ENCODE measurements at places on chromosomes 7 and 10. TPM values are rescaled to one million over a fixed set of nuclear protein-coding genes. Genes with fewer than 3 reads are reported as not detected.

DNA sequence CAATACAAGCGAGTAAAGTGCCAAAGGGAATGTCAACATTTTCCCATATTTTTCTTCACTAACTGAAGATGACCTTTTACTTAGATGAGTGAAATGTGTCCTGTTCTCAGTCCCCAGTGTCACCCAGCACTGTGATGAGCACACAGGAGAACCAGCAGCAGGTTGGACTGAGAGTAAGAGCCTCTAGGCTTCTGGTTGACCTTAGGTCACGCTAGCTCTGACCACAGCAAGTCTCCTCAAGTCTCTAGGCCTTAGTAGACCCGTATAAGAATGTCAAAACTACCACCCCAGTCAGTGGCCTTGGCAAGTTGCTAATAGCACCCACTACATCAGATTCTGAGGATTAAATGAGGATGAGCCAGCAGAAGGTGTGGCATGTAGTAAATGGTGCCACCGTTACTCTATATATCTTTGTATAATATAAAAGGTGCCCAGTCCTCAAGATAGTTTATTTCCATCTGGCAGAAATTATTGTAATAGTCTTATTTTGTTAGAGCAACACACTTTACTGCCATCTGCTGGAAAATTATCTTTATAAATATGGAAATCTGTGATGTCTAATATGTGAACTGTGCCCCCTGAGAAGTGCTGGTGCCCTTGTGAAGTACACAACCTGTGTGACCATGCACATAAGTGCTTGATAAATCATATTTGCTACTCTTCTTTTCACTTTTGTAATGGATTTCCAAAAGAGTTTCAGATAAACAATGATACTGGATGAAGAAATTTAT lies 75.7 kb downstream of the SPAG6 start:
- no peak for DNase-seq

- DNase-seq = no peak
Observed at GRCh38 chr7:81709836-81710235, 60.0 kb downstream of the HGF start.

DNA sequence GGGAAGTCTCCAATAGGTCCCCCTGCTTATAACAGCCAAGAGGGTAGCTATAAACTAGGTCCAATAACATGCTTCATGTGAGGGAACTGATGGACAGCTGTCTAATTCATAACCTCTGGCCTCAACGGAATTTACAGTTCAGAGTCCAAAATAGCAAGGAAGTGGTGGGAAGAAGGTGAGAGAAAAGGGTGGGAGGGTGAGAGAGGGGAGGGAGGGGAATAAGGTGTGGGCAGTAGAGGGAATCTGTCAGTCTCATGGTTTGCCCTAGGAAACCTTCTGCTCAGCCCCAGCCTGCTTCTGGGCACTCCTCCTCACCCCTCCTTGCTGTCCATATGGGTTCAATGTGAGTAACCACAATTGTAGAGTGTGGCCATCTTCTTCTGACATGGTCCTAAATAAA lies 133.4 kb upstream of the ADO start:
- DNase-seq = no peak

DNA sequence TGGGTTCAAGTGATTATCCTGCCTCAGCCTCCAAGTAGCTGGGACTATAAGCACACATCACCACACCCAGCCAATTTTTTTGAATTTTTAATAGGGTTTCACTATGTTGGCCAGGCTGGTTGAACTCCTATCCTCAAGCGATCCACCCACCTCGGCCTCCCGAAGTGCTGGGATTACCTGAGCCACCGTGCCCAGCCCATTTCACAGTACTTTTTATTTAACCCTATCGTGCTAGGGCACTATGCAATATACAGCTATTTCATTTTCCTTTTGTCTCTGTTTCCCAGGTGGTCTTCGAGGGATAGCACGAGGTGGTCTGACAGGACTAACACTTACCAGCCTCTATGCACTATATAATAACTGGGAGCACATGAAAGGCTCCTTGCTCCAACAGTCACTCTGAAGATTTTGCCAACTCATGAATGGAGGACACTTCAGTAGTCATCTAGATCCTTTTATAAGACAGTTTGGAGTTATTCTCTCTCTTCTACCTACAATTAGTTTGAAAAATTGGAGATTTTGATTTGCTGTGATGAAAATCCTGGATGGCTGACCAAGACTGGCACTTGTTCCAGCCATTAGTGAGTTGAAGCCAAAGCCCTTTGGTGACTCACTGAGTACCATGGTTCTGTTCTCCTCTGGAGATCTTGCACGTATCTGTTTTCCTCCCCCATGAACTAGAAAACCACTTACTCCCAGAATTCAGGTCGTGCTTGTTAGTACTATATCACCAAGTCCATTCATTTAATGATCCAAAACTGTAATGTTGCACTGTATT lies 27.3 kb downstream of the NCOA4 start:
- DNase-seq = no peak

DNA sequence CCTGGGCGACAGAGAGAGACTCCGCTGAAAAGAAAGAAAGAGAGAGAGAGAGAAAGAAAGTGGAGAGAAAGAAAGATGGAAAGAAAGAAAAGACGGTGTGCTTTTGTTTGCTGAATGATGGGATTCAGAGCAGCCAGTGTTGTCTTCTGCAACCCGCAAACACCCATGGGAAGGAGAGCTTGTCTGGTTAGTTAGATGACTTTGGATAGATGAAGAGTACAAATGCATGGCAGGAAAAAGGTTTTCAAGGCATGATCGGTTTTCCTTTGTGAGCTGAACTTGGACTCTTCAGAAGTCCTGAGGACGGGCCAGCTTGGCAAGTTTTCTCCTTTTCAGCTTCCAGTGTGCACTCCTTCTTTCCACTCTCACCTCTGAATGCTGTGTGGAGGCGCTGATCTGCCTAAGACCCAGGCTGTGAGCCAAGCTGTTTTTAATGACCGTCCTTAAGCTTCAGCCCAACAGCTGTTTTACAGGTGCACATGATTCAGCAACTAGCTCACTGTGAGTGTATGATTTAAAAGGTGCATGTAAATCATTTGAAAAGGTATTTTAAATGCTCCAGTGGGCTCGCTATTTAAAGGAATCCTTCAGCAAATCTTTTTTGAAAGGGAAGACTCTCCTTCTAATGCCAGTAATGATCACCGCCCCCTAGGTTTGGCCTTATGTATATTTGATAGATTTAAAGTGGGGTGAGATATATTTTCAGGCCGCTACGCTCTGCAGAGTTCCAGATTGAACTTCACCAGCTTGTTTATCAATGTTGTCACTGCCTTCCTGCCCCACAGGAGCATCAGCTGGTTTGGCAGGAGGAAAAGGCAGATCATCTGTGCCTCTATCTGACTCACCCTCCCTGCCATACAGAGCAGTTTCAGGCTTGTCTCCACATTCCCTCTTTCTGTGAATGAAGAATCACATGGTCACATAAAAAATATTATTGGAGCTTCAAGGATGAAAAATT lies 115.0 kb downstream of the PLXDC2 start:
- peak; percentile 62 for DNase-seq

DNA sequence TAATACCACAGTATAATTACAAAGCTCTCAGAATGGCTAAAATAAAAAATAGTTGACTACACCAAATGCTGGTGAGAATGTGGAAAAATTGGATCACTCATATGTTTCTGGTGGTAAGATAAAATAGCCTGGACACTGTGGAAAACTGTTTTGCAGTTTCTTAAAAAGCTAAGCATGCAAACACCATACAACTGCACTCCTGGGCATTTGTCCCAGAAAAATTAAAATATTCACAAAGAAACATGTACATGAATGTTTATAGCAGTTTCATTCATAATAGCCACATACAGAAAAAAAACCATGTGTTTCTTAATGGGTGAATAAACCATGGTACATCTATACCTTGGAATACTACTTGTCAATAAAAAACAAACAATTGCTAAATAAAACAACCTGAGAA lies 172.9 kb downstream of the AHR start:
- DNase-seq = no peak

GRCh38 chr7:1285556-1286301 lies 53.1 kb downstream of the UNCX start:
- DNase-seq = no peak

DNA sequence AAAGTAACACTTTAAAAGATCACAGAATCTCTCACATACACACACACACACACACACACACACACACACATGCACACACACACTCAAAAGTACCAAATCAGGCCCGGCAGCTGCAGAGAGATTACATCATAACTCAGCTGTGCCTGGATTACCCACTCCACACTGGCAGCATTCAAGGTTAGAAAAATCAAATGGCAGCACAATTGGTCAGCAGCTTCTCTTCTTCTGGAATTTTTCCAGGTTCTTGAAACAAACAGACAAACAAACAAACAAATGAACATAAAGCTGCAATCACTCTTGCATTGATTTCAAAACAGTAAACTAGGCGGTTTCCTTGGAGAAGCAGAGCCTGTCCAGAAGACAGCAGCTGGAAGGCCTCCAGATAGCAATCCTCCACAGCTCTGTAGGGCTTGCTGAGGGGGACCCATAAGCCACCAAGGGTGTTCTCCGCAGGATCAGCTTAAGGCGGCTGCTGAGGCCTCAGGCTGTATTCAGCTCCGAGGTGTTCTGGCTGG lies 24.5 kb upstream of the FAM133B start:
- no peak for DNase-seq

GRCh38 chr7:6646465-6646864 lies 9.3 kb downstream of the ZNF316 start:
- no peak for DNase-seq

DNA sequence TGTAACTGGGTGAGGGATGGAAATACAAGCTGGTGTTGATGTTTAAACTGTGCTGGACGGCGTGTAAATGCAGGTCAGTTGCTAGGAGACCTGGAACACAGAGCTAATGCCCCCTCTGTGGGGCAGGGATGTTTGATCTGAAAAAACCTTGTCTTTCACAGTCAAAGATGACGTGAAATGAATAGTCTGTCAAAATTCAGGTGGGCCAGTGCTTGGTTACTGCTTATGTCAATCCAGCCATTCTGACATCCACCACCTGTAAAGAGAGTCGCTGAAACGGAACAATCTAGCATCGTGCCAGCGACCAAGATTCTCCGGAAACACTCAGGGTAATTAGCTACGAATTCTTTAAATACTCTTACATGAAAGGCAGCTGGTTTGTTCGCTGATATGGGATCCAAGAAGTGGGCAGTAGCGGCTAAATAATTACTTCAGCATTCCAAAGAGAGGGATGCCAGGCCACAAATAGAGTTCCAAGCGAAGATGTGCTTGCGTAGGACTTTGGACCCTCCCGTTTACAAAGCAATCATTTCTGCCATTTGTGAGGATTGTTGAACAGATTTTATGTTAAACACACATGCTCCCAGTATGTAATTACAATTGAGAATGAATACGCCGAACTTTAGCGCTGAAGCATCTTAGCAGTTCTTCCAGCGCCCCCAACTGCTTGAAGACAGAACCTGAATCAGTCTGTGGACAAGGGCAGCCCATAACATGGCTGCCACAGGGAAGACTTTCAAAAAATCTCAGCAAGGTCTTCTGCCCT lies 7.3 kb upstream of the ASB4 start:
- no peak for DNase-seq

The ADAMTS14 gene
- not detected for total RNA-seq

DNA sequence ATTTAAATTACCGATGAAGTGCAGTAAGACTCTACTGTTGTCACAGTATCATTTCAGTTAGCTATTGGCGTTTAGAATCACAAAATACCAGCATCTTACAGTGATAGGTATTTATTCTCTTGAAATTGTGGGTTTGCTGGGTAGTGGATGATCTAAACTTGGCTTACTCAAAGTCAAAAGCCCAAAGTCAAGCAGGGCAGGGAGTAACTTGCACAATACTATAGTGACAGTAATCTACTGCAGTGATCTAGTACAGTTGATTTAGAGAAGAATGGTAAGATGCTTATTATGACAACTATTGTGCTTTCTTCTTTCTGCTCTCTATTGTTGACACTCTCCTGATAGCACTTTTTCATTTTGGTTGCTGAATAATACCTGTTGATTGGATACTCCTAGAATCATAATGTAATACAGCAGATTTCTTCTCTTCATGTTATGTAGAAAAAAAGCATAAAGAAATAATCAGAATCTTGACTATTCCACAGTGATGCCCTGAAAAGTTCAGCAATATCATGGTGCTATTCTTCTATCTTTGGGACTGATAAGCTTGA lies 10.0 kb downstream of the BTRC start:
- no peak for DNase-seq

GRCh38 chr7:112634107-112634506 lies 153.3 kb downstream of the LSMEM1 start:
- no peak for DNase-seq

- no peak for DNase-seq
Observed at GRCh38 chr7:94434042-94434441, 39.3 kb downstream of the COL1A2 start.

- DNase-seq = no peak
Observed at GRCh38 chr10:98582363-98582762, 135.6 kb upstream of the HPS1 start.

GRCh38 chr10:33120700-33121099 lies 162.7 kb upstream of the ITGB1 start:
- no peak for DNase-seq

The HOXA3 gene
- 3.0 TPM for total RNA-seq

GRCh38 chr7:16344927-16345326 lies 76.4 kb downstream of the CRPPA start:
- DNase-seq = no peak

- no peak for DNase-seq
Observed at GRCh38 chr10:44033008-44033407, 351.9 kb downstream of the CXCL12 start.

Measured in dermis microvascular lymphatic vessel endothelial cell (primary cell).